ENCODE measurements at places on chromosomes 1 and 21.

GRCh38 chr1:87796471-87796901 lies 467.8 kb downstream of the LMO4 start:
- DNase-seq: no peak

DNA sequence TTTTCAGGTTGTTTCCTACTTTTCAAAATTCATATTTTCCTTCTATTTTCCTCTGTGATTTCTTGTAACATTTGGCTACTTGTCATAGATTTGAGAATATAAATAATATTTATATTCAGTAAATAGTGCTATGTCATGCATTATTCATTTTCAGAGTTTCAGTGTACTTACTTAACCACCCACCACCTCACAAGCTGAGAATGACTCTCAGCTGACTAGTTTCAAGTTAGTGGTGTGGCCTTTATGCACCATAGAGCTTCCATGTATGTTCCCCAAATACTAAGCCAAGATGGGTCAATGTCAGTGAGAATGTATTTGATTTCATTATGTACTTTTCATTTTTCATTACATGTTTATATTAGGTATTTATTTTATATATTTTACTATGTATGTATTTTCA lies 56.9 kb upstream of the RGS1 start:
- no peak for DNase-seq

DNA sequence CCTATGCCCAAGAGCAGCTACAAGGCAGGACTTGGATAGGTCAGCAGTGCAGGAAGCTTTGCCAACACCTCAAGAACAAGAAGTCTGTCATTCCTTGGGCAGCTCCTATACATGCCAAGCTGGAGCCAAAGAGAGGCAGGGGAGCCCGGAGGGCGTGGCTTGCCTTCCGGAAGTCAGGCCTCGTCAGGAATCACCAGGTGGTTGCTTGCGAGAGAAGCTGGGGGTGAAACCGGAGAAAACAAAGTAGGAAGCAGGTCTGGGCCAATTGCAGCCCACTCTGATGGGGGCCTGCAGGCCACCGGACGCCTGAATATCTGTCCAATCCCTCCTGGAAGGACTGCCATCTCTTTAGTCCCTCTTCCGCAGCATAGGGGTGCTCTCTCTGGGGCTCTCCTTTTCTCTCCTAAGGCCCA lies 794 bp upstream of the FAM76A start:
- peak; percentile 25 for DNase-seq

- DNase-seq: no peak
Observed at GRCh38 chr1:230899841-230900251, 31.5 kb upstream of the C1orf198 start.

- DNase-seq: no peak
Observed at GRCh38 chr1:233097546-233097945, 147.1 kb downstream of the NTPCR start.
